ENCODE measurements at places on chromosomes 6 and 20.
A peak's percentile ranks its signal among the peaks of the same experiment; 100 is the strongest.

- DNase-seq = no peak
Measured at GRCh38 chr6:109706513-109706912, 15.4 kb downstream of the FIG4 start.

- no peak for DNase-seq
Measured at GRCh38 chr6:148507774-148508173, 165.1 kb downstream of the SASH1 start.

DNA sequence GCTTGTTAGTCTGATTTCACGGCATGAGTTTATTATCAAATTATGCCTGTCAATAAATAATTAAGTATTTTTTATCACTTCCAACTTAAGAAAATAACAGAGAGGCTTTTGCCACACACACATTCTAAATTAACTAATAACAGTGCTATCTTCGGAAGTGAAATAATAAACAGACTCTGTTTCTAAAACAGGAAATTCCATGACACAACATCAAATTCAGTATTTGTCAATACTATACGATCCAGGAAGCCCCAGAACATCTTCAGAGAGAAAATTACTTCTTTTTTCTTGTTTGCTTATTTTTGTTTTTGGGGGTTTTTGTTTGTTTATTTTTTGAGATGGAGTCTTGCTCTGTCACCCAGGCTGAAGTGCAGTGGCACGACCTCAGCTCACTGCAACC is 150.7 kb upstream of the PRDM1 start:
- DNase-seq = peak; percentile 70

- DNase-seq = no peak
Measured at GRCh38 chr6:42226161-42226611, 8.5 kb upstream of the MRPS10 start.

DNA sequence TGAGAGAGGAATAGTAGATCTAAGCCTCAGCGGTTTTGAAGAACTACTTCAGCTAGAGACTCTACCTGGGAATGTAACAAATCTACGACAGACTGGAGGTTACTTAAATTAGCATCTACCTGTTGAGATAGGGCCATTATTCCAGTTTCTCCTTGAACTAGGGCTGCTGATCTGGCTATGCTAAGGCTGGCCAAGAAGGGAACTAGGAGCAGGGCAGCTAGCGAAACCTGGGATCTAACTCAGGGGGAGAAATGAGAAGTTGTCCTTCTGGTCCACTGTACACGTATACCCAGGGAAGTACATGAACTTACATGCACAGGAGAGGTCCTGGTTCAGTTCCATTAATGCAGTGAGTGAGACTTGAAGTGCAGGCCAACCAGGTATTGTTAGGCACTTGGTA is 156.7 kb downstream of the TRIM27 start:
- DNase-seq = no peak

GRCh38 chr6:70616728-70617260 is 50.1 kb downstream of the SDHAF4 start:
- no peak for DNase-seq

GRCh38 chr20:51412333-51412871 is 130.1 kb downstream of the NFATC2 start:
- DNase-seq = no peak

DNA sequence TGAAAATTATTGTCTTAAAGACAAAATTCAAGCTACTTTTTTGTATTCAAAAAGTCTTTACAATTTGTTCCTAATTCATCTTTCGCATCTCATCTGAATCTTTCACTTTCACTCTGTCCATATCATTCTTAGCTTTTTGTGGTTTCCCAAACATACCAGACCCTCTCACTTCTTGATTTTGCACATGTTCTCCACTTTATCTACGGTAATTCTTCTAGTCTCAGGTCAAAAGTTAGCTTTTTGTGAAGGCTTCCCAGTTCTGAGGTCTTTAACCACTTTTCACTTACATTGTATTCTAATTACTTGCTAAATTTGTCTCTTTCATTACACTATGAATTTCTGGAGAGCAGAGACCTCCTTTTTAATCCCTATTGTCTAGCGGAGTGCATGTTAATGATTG is 34.6 kb upstream of the EPHA7 start:
- no peak for DNase-seq

- no peak for DNase-seq
Measured at GRCh38 chr20:55893031-55893430, 112.3 kb downstream of the CBLN4 start.

DNA sequence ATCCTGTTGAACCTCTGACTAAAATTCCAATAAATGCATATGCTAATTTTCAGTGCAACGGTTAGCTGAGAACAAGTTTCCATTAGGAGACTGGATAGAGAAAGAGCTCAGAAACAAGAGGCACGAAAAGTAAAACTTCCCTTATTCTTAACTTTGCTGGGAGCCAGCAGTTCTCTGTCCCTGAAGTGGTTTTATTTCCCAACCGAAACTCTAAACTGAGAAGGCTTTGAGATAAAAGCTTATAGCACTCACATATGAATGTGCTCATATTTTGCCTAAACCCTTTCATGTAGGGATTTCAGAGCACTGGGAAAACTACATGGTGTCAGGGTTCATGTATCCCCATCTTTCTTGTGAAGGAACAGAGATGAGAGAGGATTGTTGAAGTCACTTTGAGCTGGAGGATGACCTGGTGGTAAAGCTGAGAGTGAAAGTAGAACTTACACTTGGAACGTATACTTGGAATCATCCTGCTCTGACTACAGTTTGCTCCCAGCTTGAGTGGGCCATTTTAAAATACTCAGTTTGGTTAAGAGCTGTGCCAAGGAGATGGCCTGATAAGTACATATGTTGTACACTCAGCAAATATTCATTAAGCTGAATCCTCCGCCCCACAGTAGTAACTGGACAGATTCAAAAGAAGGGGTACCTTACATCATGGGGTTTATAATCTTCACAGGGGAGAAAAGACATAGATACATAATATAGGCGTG is 324.2 kb upstream of the CNR1 start:
- no peak for DNase-seq

GRCh38 chr20:19330731-19331130 is 118.3 kb downstream of the SLC24A3 start:
- DNase-seq = peak; percentile 41

DNA sequence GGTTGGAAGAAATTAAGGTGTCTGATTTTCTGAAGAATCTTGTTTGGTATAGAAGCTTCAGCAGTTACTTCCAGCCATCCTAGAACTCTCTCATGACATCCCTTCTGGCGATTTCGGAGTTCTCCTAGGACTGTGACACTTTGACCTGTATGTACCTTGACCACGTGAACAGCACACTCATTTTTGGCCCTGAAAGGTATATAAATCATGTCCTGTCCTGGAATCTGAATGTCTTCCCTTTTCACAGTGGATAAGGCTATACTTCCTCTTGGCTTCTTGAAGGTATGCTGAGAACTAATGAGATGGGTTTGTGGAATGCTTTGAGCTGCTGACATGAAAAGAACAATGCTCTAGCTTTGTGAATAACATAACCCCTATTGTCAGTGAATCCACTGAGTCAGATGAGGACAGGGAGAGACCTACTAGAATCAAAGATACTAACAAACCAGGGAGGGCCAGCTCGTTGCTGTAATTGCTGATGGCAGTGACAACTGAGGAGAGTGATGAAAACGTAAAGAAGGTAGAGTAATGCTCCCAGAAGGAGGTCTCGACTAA is 6.0 kb upstream of the ZDHHC14 start:
- DNase-seq = no peak

GRCh38 chr6:33700391-33701050 is 11.0 kb downstream of the UQCC2 start:
- DNase-seq = peak; percentile 22

DNA sequence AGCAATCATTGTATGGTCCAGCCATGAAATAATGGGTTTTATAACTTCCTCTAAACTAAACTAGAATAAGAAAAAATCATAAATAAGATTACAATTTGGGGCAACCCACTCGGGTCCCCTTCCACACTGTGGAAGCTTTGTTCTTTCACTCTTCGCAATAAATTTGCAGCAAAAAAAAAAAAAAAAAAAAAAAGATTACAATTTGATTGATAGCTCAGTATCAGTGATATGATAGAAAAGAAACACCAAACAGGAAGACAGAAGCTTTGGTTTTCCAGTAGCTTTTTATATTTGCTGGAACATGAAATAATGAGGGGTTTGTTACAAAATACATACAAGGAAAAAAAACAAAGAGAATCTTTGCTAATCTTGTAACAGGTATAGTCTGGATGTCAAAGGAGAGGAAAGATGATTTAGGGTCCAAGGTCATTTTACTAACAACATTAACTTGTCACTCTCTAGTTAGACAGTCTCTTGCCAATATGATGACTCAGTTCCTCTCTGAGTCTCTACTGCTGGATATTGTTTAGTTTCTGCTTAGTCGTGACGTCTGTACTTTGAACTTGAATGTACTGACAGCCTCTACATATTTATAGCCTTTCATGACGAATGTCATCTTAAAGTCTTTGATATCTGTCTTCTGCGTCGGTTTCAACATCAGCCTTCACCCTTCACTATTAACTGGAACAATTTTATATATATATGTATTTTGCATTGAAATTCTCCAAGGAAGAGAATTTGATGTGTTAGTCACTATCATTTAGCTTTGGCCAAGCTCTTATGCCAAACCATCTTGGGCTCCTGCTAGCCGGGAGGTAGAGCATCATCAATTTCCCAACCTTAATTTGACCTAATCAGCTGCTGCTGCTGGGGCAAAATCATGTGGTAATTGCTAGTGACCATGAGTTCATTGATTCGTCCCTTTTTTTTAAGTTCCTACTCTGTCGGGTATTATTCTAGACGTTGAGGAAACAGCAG is 213.1 kb upstream of the STXBP5 start:
- DNase-seq = peak; percentile 10

GRCh38 chr6:161745594-161746141 is 471.8 kb upstream of the AGPAT4 start:
- no peak for DNase-seq

- no peak for DNase-seq
Measured at GRCh38 chr20:35820715-35821114, 48.9 kb downstream of the PHF20 start.

DNA sequence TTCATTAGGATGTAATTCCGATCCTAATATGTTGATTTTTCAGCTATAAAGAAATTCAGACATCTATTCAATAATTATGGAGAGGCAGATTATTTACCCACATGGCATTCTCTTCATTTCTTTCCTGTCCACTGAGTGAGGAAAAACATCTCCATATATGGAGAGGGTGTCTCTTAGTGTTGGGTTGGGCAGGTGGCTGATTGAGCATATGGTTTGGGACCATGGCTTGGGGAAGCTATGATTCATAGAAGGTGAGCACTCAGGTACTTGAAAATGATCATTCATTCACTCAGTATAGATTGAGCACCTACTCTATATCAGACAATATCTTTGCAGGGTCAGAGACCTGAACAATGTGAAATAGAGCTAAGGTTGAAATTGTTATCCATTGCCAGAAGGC is 41.3 kb upstream of the IL20RA start:
- DNase-seq = no peak

DNA sequence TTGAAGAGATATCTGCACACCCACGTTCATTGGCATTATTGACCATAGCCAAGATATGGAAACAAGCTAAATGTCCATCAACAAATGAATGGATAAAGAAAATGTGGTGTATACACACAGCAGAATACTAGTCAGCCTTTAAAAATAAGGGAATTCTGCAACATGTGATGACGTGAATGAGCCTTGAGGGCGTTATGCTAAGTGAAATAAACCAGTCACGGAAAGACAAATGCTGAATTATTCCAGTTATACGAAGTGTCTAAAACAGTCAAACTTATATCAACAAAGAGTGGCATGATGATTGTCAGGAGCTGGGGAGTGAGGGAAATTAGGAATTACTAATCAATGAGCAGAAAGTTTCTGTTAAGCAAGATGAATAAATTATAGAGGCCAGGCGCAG is 8.4 kb upstream of the DEFB121 start:
- DNase-seq = no peak

DNA sequence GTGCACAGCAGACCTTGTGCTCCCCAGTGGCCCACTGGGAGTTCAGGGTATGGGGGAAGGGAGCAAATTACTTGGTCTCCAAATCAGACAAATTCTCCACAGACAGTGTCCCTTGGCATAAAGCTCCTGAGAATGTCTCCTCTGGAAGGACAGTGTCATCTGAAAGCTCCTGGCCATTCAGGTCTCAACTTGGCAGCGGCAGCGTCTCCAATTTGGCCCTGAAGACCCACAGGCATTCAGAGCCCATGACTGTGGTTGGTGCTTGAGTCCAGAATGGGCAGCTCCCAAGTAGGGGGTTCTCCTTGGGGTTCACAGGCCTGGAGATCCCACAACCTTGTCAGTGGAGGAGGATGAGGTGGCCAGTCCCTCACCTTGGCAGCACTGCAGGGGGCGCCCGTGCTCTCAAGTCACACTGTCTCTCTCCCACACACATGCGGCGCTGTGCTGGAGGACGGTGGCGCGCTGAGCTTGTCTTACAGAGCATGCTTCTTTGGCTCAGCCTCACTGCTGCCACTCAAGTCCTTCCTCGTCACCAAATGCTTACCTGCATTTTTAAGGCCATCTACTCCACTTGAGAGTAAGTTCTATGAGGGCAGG is 20.7 kb downstream of the DYNLRB1 start:
- peak; percentile 17 for DNase-seq

DNA sequence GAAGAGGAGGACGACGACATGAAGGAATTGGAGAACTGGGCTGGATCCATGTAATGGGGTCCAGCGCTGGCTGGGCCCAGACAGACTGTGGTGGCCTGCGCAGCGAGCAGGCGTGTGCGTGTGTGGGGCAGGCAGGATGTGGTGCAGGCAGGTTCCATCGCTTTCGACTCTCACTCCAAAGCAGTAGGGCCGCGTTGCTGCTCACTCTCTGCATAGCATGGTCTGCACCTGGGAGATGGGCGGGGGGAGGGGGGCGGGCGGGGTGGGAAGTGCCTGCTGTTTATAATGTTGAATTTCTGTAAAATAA is 42.3 kb downstream of the CHMP4B start:
- DNase-seq = no peak

- peak; percentile 90 for DNase-seq
Measured at GRCh38 chr20:45368221-45368980, 5.4 kb downstream of the SYS1 start.

- no peak for DNase-seq
Measured at GRCh38 chr20:46353500-46354206, 45.4 kb upstream of the CDH22 start.

- no peak for DNase-seq
Measured at GRCh38 chr6:143399775-143400174, 50.7 kb downstream of the ADAT2 start.

GRCh38 chr6:39273406-39273821 is 40.8 kb downstream of the KCNK17 start:
- DNase-seq = no peak

Data from CD14-positive monocyte (primary cell).